ENCODE measurements at places on chromosomes 3 and 15. TPM values are rescaled to one million over a fixed set of nuclear protein-coding genes. Genes with fewer than 3 reads are reported as not detected.

DNA sequence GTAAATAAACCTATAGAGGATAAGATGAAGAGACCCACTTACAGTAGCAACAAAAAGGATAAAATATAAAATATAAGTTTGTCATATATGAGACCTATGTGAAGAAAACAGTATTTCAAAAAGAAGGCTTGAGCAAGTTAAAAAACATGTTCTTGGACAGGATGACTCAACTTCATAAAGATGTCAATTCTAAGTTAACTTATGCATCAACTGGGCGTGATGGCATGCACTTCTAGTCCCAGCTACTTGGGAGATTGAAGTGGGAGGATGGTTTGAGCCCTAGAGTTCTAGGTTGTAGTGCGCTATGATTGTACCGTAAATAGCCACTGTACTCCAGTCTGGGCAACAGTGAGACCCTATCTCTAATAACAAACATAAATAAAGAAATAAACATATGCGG, 59.7 kb downstream of the PDCD6IP start:
- H3K27ac ChIP-seq = no peak overlapping the region
- no peaks in the 10 kb centered on the region for H3K36me3 ChIP-seq
- H3K4me1 ChIP-seq = no peaks in the 10 kb centered on the region
- no peaks in the 10 kb centered on the region for H3K27me3 ChIP-seq

The GOLGA8K gene
- total RNA-seq = not detected

- H3K27ac ChIP-seq = peak overlapping the region; percentile 80
- DNase-seq = peak; percentile 34
- no peaks in the 10 kb centered on the region for H3K36me3 ChIP-seq
- H3K4me3 ChIP-seq = peak overlapping the region; percentile 84
- H3K27me3 ChIP-seq = no peaks in the 10 kb centered on the region
These were observed 501 bp downstream of the DMXL2 start for GRCh38 chr15:51621936-51622603.

DNA sequence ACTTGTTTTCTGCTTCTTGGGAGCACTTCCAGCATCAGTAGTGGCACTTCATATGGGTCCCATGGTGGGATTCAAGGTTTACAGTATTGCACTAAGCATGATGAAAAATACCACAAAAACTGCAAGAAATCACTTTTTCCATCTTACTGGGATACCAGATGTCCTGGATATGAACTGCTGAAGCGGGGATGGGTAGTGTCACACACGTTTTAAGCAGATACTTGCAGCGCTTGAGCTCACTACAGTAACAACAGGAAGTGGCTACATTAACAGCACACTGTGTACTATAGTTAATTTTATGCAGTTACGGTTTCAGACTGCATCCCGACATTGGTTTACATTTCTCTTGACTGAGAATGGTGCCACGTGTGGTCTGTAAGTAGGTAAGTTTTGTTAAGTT, 3.5 kb upstream of the ISG20 start:
- DNase-seq = no peak
- H3K4me3 ChIP-seq = no peak overlapping the region
- no peak overlapping the region for H3K27ac ChIP-seq
- peaks cover 33% of the 10 kb centered on the region for H3K4me1 ChIP-seq
- H3K27me3 ChIP-seq = no peaks in the 10 kb centered on the region

DNA sequence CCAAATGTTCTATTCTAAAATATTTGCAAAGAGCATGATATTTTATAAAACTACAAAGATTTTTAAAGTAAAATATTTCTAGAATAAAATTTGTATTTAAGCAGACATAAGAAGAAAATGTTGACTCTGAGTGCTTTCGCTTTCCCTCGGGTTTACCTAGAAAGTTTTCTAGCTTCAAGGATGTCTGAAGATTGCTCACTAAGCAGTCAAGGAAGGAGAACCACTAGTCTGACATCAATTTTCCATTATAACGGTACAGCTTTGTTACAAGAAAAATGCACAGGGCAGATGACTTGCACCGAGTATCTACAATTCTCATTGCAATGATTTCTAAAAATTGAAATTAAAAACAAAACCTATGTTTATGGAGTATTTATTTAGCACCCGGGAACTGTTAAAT, 14.2 kb downstream of the GPR15 start:
- H3K27me3 ChIP-seq = no peaks in the 10 kb centered on the region
- no peak overlapping the region for H3K27ac ChIP-seq
- H3K4me1 ChIP-seq = no peaks in the 10 kb centered on the region
- no peak for DNase-seq
- H3K36me3 ChIP-seq = no peaks in the 10 kb centered on the region

The RPL15 gene
- total RNA-seq = 1,611 TPM

The GP5 gene
- 0.25 TPM for total RNA-seq

GRCh38 chr3:119437691-119438258, 25.6 kb downstream of the TMEM39A start:
- no peaks in the 10 kb centered on the region for H3K4me1 ChIP-seq
- no peaks in the 10 kb centered on the region for H3K27me3 ChIP-seq
- peaks cover 3% of the 10 kb centered on the region for H3K36me3 ChIP-seq
- H3K27ac ChIP-seq = no peak overlapping the region

The TLR9 gene
- not detected for total RNA-seq

The GCNT3 gene
- 1.9 TPM for total RNA-seq

Measured in Caco-2 (cell line).